Thyroid gland (tissue), 4 donors: ENCODE measurements at places on chromosomes 2 and 18.

DNA sequence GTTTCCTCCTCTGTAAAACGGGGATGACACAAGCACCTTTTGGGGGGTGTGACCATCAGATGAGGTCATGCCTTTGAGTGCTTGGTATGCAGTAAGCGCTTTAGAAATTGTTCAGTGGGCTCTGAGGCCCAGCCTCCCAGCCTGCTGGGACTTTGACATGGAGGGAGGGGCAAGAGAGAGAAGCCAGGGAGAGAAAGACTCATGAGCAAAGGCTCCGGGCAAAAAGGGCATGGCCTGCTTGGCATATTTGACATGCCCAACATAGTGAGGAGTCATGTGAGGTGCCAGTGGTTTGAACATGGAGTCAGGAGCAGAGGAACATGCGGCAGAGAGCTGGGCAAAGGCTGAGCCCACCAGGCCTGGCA, 14.0 kb downstream of the TNS1 start:
- no peak for DNase-seq

GRCh38 chr2:212528106-212528856, 10.3 kb downstream of the ERBB4 start:
- DNase-seq = no peak

GRCh38 chr2:231245249-231246094, 47.0 kb downstream of the ARMC9 start:
- no peak for DNase-seq

DNA sequence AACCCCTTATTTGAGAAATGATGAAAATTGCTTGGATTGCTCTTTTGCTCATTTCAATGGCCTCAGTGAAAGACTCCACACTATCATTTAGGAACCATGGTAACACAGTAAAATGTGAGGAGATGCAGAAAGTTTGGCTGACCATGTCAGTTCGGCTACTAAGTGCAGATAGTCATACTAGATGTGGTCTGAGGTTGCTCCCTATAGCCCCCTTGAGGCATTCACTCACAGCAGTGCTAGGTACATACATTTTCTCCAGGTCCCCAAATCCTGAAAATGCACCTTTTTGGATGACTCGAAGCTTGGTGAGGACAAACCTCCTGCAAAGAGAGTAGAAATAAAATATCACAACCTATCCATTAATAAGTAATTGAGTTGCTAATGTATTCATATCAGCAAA, 86.3 kb downstream of the FSHR start:
- no peak for DNase-seq

- no peak for DNase-seq
Observed at GRCh38 chr2:108534584-108535356, 500 bp downstream of the LIMS1 start.

DNA sequence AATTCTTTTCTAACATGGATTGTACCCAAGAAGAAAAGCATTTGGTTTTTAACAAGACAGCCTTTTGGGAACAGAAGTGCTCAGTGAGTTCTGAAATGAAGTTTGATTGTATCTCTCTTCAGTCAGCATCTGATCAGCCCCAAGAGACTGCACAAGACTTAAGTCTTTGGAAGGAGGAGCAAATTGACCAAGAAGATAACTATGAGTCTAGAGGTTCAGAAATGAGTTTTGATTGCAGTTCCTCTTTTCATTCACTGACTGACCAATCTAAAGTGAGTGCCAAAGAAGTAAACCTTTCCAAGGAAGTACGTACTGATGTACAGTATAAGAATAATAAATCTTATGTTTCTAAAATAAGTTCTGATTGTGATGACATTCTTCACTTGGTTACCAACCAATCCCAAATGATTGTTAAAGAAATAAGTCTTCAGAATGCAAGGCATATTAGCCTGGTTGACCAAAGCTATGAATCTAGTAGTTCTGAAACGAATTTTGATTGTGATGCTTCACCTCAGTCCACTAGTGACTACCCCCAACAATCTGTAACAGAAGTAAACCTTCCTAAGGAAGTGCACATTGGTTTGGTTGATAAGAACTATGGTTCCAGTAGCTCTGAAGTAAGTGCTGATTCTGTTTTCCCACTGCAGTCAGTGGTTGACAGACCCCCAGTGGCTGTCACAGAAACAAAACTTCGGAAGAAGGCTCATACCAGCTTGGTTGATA, 31.2 kb downstream of the ZDBF2 start:
- no peak for DNase-seq

DNA sequence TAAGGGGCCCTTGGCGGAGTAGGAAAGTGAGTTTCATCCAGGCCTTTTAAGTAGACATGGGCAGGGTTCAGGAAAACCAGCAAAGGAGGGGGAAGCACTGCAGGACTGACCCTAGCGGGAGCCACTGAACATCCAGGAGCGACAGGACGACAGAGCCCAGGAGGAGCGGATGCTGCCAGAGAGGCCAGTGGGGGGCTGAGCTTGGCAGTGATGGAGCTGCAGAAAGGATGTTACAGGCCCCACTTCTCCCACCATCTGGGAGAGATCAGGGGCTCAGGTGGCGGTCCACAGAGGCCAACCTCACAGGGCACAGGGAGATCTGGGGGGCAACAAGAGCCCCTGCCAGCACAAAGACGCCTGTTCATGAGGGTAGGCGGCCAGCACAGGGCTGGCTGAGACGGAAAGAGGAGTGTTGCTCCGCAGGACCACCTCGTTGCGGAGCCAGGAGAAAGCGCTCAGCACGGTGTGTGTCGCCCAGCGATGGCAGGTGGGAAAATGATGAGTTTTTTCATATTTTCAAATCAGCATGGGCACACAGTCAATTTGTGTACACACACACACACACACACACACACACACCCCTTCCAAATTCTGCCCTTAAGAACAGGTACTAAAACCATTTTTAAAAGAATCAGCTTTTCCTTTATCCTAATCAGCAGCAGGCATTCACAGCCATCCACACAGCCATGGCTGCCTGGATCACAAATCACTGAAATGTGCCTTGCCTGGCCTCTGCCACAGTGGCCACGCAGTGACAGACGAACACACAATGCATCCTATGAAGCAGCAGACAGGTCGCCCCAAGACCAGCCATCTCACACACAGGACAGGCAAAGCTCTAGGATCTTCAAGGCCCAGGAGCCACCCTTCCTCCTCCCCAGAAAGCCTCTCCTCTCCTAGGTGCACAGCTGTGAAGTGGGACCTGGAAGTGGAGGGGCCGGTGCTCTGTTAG, 63.2 kb downstream of the NDUFA10 start:
- DNase-seq = no peak

DNA sequence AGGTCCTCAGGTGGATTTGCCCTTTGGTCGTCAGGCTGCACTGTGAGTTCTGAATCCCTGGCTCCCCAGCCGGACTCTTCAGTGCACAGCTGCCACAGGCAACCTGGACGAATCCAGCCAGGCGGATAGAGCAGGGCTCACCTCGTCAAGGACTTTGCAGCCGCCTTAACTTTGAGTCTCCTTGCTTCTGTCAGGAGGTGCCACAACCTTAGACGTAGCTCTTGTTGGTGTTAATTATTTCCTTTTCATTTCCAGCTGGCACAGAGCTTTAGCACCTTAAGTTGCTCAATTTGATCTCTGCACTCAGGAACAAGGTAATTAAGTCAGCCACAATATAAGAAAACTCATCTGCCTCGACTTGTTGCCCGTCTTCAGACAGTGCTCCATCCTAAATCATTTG, 17.7 kb downstream of the SMIM21 start:
- DNase-seq = no peak

DNA sequence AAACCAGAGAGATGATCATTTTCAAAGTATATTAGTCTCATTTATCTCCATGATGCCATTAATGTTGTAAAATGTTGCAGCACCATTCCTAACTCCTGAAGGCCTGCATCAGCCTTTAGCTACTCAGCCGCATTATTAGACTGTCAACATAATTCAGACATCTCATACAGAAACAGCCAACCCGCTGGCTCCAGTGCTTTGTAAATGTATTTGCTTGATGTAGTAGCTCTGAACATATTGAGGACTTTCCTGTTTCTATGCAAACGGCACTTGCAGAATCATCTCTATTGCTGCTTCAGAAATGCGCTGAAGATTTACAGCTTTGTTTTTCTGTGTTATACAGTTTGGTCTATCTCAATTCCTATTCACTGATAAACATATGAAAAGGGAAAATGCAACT, 372.2 kb downstream of the DSEL start:
- no peak for DNase-seq

DNA sequence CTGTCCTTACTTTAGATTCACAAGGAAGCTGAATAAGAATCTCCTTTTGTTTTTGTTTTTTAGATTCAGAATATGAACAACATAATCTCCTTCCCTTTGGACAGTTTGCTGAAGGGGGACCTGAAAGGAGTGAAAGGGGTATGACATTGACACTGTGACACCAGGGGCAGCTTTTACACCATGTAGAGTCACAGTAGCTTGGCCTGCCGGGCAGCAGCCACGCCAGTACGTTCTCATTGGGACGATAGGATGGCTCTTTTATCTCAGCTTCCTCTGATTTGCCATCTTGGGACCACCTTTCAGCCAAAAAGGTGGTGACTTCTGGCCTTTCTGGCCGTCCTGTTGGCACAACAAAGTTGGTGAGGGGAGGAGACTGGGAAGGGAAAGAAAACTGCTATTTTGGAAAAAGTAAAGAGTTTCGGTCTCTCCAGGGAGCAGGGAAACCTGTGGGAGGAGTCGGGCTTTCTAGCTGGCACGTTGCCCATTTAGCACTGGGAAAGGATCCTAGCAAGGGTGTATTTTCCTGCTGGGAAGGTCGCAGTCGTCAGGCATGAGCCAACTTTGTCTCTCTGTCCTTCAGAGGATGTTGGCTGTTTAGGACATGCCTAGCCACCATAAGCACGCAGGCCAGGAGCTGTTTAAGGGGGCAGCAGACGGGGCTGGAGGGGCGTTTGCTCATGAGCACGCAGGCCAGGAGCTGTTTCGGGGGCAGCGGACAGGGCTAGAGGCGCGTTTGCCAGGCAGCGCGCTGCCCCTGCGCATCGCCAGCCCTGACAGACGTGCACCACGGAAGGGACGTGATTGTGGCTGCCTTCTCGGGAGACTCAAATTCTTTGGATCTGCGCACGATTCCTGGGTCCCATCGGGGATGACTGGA, 104.6 kb downstream of the ITGB1BP1 start:
- DNase-seq = peak; percentile 70

- peak; percentile 63 for DNase-seq
Observed at GRCh38 chr2:207901401-207901800, 123.9 kb downstream of the PLEKHM3 start.

GRCh38 chr2:109529532-109530449, 84.0 kb downstream of the SEPTIN10 start:
- DNase-seq = no peak

DNA sequence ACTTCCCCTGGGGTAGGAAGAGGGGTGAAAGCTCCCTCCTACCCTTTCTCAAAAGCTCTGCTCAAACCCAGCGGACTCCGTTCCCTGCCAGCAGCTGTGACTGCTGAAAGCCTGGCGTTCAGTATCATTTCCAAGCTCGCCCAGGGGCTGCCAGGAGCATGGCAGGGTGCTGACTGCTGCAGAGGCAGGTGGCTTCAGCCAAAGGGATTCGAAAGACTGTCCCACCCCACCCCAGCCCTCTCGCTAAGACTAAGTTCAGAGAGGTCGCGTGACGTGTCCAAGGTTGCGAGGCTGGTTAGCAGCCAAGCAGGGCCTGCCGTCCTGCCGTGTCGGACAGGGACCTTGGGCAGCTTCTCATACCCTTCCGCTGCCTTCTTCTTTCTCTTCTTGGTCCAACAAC, 72.3 kb upstream of the RAB12 start:
- DNase-seq = no peak

DNA sequence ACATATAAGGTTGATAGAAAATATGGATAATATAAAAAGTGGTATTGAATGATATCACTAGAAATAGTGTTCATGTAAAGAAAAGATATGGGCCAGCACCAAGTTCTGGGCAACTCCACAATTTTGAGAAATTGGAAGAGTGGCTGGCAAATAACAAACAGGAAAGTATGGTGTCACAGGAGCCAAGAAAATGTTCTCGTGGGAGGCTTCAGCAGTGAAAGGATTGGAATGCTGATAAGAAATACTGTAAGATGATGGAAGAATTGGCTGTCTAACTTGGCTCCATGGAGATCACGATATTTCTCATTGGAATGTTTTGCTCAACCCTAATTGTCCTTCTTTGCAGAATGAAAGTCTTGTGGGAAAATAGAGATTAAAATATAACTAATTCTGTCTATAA, 856.8 kb downstream of the DPP10 start:
- no peak for DNase-seq

DNA sequence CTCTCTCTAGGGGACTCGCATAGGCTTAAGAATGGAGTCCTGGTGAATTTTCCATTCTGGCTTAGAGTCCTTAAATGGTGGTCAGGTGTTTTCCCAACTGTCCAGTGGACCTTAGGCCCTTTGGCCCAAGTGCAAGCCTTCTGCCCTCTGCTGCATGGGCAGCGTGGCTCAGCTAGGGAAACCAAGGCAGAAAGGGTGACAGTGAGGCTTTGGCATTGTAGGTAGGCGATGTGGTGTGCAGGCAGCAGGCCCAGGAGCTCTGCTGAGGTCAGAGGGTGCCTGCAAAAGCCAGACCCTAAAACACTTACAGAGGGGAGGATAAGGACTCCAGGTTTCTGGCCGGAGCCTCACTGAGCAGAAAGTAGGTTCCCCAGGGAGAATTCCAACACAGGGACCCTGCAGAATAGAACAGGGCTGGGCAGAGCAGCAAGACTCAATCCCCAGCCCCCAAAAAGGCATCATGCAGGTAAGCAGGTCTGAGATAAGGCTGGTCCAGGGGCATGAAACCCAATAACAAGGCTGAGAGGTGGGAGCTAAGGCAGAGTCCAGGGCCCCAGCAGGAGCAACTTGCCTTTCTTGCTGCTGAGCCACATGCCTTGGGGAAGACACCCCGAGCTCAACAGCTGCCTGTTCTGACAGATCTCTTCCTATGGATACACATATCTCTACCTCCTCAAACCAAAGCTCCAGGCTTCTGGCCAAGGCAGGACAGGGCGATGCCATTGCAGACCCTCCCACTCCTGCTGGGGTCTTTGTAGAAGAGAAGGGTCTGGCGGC, 199.7 kb downstream of the TNS1 start:
- no peak for DNase-seq

DNA sequence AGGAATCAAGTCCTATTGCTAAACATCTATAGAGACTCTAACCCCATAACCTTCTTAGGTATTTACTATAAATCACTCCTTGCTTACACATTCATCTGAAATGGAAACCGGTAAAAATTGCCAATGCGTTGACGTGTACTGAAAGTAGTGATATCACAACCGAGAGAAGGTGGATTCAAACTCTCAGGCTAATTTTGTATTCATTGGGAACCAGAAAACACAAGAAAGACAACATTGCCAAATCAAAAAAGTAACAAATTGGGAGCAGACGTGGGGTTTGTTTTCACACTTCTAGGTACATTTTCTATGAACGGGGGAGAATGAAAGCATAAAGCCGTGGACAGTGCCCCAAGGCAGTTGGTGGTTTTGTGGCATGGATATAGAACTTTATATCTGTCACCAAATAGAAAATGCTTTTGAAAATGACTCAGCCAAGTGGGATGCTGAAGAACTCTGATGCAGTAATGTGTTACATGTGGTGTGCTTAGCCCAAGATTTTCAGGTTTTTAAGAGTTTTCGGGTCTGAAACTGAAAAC, 155.1 kb upstream of the RASGRP3 start:
- DNase-seq = no peak

DNA sequence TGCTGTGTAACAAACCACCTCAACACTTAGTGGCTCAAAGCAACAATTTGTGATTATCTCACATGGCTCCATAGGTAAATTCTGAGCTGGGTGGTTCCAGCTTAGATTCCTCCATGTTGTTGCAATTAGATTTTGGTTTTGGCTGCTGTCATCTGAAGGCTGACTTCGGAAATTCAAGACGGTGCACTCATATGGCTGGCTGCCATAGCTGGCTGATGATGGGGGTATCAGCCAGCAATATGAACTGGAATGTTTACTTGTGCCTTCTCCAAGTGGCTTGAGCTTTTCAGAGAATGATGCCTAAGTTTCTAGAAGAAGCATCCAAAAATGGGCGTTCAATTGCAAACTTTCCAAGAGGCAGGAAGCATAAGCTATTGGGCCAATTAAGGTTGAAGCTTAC, 213.1 kb downstream of the GCA start:
- DNase-seq = no peak
